ENCODE measurements at places on chromosomes 5 and 9.

DNA sequence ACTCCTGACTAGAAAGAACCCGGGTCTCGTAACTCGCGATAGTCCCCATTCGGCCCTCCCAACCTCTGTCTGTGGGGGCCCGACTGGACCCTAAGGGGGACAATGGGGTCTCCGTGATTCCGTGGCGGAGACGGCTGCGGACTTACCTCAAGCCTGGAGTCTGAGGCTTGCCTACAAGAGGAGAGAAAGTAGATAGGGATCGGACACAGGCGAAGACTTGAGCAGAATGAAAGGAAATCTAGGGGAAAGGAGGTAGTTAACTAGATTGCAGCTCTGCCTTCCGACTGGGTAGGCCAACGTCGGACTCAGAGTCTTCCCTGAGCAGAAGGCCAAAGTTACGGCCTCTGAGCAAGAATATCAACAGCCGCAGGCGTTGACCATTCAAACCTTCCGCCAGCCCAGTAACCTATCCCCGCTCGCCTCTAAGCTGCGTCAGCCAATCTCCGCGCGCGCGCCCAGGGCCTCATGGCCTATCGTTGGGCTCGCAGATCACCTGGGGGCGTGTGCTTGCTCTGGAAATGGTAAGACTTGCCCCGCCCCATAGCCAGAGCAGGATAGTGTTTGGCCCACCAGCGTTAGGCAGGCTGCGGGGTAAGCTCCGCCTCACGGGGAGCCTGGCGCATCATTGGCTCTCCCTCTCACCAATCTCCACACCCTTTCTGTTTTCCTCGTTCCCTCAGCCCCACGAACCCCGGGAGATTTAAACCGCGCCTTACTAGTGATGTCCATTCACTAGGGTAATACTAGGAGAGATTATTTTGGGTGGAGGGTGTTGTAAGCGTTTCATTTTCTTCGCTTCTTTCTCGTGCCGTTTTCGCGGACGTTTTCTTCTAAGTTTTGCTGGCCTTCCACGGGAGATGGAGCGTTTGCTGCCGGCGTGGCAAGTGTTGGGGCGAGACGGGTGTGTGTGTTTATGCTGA is at the start of gene CDC25C:
CDC25C (minus strand) TSS at position 356 of the 920 bp plus-strand sequence. CDS start 624 bp downstream, outside the sequence.
- DNase-seq, result peak; percentile 100

GRCh38 chr5:157563929-157564716 is 11.5 kb downstream of the ADAM19 start:
- no peak for DNase-seq

DNA sequence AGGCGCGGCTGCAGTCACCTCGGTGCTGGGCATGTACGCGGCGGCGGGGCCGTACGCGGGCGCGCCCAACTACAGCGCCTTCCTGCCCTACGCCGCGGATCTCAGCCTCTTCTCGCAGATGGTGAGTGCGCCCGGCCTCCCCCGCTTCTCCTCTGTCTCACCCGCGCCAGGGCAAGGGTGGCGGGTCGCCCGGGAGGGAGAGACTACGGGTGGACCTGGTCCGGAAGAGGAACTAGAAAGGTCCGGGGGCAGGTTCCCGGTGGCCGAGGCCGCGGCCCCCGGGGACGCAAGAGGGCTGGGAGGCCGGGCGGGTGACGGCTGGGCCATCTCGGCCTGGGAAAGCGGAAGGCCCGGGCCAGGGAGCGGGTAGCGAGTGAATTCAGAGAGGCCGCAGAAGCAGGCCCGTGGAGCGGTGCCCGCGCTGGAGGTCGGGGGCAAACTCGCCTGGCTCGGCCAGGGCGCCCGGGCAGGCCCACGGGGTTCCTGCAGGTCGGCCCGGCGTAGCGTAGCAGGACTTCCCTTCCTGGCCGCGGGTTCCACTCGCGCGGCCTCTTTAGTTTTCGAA is 711 bp downstream of the IRX1 start:
- DNase-seq, result peak; percentile 55

GRCh38 chr9:136714096-136714892 is 1.9 kb downstream of the DIPK1B start:
- no peak for DNase-seq

- DNase-seq, result no peak
These were observed 36.7 kb downstream of the HRH2 start for GRCh38 chr5:175694371-175695160.

DNA sequence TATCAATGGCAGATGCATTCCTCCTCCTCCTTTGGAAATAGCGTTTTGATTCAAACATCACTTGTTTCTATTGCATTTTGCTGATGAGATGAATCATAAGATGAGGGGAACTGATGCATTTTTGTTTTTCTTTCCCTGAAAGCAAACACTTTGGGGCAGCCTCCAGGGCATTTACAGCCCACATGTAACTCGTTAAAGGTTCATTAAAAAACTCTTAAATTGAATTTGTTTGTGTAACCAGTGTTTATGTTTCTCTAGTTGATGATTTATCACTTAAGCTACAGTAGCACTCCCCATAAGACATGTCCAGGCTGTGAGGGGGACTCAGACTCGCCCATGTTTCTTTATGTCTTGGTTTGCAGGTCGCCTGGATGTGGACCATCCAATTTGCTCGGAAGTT is 246.1 kb upstream of the ANKH start:
- no peak for DNase-seq

- no peak for DNase-seq
These were observed 6.3 kb downstream of the NSUN2 start for GRCh38 chr5:6626508-6626907.

DNA sequence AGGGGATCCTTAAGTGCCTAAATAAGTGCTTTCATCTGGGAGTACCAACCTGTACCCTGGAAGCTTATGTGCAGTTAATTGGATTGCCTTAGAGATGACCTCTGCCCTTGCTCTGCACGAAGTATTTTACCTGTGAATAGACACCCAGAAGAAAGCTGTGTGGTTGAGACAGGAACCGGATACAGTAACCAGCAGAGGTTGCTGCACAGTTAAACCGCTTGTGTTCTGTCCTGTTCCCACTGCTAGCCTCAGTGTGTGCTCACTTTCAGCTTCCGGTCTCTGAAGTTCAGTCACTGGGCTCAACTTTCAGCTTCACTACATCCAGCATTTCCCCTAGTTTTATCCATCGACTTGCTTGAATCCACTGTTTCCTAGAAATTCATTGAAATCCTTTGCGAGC is 185.3 kb downstream of the FAM170A start:
- DNase-seq, result no peak

DNA sequence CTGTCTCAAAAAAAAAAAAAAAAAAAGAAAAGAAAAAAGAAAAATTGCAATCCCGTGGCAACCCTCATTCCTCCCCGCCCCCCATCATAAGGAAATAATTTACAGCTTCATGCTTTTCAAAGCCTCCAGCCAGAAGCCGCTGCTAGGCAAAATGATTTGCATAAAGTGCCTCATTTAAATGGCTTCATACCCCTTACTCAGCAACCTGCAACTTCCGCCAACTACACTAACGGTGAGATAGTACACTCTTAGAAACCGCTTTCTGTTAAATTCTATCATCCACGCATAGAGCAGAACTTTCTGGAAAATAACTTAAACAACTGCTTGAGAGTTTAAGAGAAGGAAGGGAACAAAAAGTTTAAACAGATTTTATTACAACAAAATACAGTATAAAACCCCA is 17.8 kb downstream of the SERINC5 start:
- no peak for DNase-seq

DNA sequence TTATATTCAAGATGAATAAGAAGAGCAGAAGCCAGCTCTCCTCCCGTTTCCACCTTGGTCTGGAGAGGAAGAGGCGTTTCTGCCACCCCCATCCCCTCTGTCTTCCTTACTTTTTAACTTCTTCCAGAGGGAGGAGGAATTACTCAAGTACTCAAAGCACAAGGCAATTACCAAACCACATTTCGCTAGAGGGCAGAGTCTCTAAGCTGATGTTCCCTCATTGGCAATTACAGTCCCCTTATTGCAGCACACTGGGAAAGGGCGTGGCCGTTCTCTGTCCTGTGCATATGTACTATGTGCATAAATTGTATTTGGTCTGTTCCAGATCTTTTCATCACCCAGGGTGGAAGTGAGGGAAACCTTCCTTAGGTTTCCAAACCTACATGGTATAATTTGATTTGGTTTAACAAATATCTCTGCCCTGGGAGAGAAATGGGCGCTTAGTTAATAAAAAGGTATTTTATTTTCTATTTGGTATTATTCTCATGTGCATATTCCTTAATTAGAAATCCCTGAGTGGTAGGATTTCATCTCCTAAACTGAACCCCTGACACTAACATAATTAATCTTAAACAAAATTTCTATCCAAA is 29.8 kb upstream of the ALDOB start:
- peak; percentile 75 for DNase-seq

DNA sequence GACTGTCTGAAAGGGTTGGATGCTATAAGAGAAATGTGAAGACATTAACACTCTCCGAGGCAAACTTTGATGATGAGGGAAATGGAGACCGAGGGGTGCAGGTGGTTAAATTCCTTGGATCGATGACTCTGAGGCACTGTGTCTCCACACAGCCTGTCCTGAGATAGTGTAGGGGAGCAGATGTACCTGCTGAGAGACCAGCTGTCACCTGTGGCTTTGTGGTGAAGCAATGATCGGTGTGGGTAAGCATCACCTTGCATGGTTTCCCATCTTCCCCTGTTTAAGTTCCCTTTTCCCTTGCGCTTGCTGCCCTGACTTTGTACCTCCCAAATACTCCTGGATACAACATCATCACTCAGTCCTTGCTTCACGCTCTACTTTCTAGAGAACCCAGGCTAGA is 9.8 kb upstream of the MIER3 start:
- DNase-seq, result no peak

- no peak for DNase-seq
These were observed 663.6 kb upstream of the RIOK2 start for GRCh38 chr5:97846643-97847042.

DNA sequence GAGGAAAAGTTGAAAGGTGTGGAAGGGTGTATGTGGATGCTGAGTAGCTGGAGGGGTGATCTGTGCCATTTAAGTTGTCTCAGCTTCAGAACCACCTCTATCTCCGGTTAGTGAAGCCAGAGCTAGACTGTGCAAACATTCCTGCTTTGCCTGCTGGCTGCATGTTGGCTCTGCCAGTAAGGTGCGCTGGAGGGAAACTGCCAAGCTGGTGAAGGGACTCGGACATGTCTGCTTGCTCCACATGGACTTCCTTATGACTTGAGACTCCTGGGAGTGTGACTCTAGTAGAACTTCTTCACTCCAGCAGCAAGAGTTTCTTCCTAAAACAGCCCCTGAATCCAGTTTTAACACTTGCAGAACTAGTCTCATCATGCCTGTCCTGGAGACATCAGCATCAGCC is 27.9 kb downstream of the DAB2 start:
- no peak for DNase-seq
